CD4-positive, alpha-beta T cell treated with Interleukin-6 for 4 hours (primary cell): ENCODE measurements at places on chromosomes 7 and 10.
A peak's percentile ranks its signal among the peaks of the same experiment; 100 is the strongest.

DNA sequence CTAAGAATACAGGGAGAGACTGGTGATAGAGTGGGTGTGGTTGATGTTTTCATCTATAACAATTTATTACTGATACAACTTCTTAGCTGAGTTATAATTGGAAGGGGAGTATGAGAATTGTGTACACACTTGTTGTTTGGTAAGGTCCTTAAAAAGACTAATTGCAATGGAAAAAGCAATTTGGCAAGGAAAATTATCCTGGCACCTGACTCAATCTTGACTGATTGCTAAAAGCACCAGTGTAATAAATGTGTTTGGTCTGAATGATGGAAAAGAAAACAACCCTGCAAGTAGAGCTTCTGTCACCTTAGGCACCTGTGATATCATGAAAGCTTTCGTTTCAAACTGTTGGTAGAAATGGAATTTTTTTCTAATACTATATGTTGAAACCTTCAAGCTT lies 6.7 kb upstream of the GSDME start:
- DNase-seq, result no peak

DNA sequence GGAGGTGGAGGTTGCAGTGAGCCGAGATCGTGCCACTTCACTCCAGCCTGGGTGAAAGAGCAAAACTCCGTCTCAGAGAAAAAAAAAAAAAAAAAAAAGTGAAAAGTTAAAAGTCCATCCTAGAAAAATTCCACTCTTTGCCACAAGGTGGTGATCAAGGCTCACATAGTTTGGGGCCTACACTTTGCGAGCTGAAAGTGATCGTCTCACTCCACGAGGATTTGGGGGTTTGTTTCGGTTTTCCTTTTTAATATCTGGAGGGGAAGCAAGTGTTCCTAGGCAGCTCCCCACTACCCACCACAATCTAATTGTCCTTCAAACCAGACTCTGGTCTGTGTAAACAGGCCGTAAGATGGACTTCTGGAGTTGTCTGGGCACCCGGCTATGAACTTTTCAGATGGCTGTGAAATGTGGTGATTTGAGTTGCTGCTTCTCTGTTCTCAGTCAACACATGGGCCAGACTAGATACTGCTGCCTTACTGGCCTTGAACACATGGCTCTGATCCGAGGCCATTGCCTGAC lies 27.1 kb downstream of the PRLHR start:
- peak; percentile 69 for DNase-seq

DNA sequence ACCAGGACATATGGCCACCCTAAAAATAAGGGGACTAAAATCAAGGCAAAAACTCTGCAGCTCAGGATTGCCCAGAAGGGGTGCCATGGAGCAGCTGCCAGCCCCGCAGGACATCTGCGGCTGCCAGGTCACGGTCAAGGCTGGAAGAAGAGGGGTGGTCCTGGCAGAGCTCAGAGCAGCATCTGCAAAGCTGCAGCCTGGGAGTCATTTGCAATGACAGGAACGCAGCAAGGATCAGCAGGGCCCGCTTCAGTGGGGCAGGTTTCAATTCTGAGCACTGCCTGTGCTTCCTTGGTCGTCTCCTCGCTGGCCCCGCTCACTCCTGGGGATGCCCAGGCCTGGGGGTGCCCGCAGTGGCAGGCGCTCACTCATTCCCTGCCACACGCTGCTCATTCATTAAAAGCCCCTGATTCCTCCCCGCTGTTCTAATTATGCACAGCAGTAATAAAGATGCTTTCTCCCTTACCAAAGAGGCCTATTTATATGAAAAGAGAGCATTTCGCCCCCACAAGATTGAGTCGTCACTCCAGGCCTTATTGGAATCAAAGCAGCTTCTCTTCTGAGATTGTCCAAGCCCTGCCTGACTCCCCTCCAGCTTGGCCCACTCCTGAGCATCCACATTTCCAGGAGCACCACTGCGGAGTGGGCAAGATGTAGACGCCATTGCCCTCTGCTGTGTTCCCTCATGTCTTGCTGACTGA lies 4.6 kb downstream of the HSPA12A start:
- no peak for DNase-seq

GRCh38 chr7:67955061-67955460 lies 958.4 kb downstream of the TYW1 start:
- no peak for DNase-seq

DNA sequence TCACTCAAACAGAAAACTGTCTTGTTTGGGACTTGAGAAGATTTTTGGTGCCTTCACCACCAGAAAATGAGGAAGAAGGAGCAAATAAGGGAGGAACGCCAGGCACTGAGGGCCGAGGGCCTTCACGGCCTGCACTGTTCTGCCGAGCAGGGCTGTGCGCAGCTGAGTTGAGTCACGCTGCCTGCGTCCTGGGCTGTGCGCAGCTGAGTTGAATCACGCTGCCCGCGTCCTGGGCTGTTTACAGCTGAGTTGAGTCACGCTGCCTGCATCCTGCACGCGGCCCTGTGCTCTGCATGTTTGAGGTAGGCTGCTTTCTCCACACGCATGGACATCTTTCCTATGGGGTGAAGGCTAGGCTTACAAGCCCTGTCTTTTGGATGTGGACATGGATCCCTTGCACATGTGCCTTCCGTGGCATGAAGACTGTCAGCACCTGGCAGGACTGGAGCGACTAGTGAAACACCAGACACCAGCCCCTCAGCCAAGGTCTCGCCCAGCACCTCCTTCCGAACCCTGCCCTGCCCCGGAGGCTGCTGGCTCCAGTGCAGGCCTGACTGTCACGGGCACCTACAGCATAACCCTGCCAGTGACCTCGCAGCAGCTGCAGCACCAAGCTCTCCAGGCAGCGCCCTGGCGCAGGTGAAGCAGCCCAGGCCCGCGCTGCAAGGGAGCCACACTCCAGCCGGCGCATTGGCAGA lies 96.7 kb downstream of the HTR5A start:
- no peak for DNase-seq

DNA sequence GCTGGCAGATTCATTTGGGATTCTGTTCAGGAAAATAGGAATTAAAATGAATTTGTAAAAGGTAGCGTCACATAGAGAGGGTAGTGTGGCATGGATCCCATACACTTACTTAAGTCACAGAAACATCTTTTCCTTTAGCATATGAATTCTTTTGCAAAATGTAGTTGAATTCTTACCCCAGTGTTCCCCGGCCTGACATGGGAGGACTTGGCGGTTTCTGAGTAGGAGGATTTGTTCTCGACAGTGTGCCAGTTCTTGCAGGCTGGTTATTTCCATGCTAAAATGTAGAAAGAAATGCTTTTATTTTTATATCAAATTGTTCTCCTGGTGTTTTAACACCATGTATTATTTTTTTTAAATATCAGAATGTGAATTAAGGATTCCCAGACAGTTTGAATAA lies 72.6 kb downstream of the PDSS1 start:
- DNase-seq, result no peak

DNA sequence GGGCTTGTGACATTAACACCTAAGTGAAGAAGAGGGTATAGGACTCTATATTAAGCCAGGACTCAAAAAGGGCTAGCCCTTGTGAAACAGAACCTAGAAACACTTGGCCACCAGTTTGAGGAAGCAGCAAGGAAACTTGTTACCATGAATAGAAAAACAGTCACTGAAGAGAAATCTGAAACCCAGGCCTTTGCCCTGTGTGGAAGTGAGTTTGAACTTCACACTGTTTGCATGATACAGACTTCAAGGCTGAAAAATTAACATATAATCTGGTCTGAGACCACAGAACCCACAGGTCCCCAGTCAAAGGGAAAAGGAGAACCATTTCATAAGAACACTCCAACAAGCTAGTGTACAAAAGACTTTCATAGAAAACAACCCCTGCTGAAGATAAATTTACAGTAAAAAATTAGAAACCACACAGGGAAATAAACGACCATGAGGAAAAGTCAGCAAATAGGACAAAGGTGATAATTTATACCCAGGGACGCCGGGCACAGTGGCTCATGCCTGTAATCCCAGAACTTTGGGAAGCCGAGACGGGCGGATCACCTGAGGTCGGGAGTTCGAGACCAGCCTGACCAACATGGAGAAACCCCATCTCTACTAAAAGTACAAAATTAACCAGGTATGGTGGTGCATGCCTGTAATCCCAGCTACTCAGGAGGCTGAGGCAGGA lies 76.1 kb downstream of the SKIDA1 start:
- no peak for DNase-seq

GRCh38 chr7:135757719-135758411 lies 9.3 kb upstream of the FAM180A start:
- DNase-seq, result no peak

GRCh38 chr10:13140627-13141190 lies 20.6 kb upstream of the MCM10 start:
- DNase-seq, result no peak

DNA sequence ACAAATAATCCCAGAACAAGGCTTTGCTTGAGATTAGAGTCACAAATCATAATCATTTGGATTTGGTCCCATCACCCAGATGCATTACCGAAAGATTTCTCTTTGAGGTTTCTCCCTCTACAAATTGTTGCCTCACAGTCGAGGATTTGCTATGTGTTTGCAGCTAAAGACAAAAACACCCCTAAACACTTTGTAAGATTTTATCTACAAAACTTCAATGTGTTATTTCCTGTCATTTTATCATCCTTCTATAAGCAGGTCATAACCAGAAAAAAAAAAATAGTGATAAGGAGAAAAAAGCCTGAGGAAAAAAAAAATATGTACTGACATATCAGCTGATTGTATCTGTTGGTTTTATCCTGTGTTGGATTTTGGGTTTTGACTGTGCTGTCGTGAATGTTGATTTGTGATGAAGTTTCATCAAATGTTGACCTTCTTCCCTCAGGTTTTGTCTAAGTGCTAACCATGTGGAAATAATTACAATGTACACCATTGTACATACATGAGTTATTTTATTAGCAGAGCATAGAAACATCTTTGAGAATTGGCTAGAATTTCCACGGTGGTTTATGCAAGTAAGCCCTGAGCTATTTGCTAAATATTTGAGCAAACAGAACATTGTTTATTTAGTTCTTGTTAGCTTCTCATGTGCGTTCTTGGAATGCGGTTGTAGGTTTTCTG lies 274.4 kb downstream of the NEBL start:
- DNase-seq, result no peak

DNA sequence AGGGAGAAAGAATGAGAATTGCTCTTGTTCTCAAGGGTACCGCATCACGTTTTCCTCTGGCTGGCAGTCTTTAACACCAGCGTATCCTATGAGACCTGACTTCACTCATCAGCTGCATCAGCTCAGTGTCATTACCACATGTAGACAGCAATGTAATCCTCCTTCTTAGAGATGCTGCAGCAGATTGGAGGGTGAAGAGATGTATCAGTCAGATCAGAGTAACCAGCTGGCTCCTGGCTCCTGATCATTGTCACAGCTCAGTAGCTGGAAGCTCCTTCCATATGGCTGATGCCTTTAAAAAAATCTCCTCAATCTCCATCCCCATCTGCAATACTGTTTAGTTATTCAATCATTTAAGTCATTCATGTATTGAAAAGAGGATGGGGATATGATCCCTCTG lies 39.7 kb upstream of the EPHB6 start:
- no peak for DNase-seq

DNA sequence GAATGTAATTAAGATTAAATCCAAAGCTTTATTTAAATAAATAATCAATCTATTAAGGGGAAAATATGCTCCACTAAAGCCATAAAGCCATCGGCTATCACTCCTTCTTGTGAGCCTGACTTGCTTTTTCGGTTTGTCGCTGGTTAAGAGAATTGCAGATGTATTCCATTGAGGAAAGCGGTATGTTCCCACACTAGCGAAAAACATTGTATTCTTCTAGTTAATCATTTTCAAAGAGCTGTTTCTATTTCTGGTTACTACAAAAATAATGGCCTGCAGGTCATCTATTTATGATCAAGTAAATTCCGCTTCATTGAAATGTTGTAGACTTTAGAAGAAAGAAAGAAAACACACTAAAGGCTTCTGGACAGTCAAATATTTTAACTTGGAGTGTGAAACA lies 173.4 kb downstream of the CACNB2 start:
- DNase-seq, result no peak

DNA sequence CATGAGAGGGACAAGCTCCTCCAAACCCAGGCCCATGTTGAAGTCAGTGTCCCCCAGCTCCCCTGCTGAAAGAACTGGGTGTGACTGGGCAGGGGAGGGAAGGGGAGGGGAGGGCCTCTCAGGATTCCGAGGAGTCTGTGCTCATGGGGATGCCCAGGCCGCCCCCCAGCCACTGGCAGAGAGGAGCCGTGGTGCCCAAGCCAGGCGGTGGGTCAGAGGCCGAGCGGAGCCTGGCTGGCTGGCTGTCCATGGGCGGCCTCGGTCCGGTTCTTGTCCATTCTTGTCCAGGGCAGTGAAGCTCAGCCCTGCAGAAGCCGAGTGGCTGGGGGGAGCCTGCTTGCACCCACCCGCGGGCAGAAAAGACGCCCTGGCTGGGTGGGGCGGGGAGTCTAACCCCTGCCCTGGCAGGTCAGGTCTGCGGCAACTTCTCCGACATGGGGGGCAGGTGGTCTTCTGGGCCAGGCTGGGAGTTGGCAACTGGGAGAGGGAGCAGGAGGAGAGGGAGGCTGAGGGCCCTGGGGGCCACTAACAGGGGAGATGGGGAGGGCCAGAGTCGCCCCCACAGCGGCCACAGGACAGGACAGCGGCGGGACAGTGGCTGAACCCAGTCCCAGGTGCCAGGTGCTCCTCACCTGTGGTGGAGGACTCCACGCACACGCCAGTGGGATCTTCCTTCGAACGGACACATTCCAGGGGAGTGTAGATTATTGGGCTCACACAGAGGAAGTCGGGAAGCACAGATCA lies 54.1 kb downstream of the FOXL3 start:
- no peak for DNase-seq

DNA sequence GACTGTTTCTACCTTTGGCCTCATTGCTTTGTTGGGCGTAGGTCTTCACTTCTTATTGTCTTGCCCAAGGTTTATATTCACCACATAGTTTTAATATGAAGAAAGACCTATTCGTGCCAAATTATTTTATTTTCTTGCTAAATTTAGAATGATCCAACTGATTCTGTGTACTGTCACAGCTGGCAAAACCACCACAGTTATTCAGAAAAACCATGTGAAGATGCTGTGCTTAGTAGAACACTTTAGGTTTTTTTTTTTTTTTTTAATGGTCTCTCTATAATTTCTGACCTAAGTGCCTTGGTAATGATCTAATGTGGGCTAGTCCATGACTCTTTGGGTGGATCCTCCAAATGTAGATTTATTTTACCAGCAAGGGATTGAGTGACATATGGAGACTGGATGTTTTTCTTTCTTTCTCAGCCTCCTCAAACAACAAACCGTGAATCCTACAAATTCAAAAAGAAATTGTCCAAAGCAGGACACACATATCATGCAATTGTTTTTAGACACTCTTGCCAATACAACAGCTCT lies 243.8 kb downstream of the DYNC1I1 start:
- DNase-seq, result no peak

DNA sequence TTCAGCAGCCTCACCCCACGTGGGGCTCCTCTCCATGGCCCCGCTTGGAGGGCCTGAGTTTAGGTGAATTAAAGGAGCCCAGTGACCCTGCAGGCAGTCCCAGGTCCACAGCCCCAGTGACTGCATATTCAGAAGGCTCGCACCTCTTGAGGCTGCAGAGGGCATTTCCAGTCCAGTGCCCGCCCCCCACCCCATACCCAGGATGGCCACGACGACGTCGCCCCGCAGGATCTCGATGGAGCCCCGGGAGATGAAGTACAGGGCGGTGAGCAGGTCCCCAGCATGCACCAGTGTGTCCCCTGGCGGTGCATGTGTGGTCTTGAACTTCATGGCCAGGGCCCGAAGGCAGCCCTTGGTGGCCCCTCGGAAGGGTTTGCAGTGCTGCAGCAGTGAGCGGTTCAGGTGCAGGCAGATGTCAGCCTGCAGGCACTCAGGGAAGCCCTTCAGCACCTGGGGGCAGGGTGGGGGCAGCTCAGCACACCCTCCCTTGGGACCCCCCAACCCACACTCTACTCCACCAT lies 28.1 kb downstream of the KCNH2 start:
- no peak for DNase-seq
